Stimulated activated CD8-positive, alpha-beta memory T cell treated with anti-CD3 and anti-CD28 coated beads, Interleukin-7, amount 100 ng/mL, for 1 hour (primary cell): ENCODE measurements at places on chromosomes 11 and 22.

- no peak for DNase-seq
Measured at GRCh38 chr11:115287266-115287665, 216.9 kb downstream of the CADM1 start.

DNA sequence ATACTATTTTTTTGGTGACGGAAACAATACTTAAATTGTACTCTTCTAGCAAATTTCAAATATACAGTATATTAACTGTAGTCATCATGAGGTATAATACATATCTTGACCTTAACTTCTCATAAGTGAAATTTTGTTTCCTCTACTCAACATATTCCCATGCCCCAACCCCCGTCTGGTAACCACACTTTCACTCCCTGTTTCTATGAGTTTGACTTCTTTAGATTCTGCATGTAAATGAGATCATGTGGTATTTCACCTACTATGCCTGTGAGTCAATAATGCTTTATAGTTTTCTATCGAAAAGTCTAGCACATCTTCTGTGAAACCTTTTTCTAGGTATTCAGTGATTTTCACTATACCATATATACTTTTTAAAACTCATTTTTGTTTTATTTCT is 663.2 kb downstream of the CNTN5 start:
- no peak for DNase-seq

- DNase-seq: no peak
Measured at GRCh38 chr11:65431451-65432099, 9.0 kb downstream of the NEAT1 start.

DNA sequence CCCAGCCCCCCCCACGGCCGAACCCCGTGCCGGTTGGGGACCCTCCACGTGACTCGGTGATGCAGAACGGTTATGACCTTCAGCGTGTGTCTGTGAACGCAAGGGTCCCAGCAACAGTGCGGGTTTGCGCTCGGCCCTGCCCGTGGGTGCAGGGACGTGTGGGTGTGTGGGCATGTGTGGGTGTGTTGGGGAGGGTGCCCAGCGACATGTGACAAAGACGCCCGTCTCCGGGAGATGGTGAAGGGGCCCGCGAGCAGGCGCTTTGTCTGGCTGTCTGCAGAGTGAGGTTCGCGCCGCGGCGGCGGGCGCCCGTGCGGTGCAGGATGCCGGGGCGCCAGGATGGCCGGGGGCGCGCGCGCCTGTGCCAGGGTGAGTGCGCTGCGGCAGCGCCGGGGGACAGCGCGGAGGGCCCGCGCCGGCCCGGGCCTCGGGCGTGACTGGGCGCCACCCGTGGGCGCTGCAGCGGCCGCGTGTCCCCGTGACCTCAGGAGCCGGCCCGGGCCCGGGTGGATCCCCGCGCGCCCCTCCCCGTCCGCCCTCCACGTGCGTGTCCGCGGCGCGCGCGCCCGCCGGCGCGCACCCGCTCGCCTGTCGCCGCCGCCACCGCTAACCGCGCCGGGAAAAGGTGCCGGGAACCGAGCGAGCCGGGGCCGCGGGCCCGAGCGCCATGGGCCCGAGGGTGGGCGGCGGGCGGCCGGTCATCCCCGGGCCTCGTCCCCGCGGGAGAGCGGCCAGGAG is at the start of gene LRFN4:
TSS of gene LRFN4 (plus strand) at position 569 of the 738 bp plus-strand sequence. CDS start 681 bp downstream, outside the sequence.
- DNase-seq: peak; percentile 8

DNA sequence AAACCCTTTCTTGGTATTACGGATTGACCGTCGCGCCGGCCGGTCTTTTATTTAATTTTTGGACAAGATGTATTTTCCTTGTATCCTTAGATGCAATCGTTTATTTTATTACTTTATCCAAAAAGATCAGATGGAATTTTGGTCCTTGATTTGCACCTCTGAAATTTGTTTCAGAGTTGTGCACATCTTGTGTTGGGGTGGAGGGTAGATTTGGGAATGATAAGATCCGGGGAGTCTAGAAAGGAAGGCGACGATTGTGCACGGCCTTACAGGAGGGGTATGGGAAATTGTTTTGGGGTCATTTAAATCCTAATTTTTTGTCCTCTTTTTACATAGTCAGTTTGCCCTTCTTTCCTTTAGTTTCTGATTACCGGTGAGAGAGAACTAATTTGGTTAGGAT is 1.4 kb downstream of the KDM2A start:
- no peak for DNase-seq

- DNase-seq: no peak
Measured at GRCh38 chr11:121703201-121703600, 250.4 kb upstream of the SORL1-AS1 start.

DNA sequence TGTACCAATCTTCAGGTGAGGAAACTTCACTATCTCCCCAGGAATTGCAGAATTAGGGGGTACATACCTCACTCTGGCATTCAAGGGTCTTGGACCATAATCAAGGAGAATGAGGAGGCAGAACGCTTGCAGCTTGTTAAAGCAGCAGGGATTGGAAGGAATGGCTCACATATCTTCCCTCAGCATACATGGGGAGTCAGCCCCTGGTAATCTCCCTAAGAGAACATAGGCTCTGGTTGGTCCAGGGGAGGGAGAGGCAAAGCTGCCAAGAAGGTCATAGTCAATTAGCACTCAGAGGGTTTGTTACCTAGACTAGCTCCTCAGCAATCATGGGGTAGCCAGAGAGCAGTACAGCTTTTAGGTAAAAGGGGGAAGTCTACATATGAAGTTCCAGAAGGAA is 256.8 kb downstream of the INSC start:
- DNase-seq: no peak

GRCh38 chr11:128532016-128532571 is 55.3 kb downstream of the ETS1 start:
- no peak for DNase-seq

DNA sequence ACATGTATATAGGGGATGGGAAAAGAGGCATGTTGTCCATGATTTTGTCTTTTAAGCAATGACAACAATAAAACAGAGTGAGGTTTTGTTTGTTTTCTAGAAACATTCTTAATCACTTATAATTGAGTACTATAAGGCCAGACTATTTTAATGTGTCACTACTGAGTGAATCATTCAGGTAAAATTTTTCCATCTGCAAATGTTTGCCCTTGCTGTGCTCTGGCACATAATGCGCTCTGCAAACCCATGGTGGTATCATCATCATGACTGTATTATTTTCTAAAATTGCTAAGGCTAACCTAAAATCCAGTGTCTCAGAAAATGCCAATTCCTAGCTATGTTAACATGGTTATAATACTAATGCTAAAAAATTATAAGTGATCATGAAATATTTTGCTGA is 261.2 kb downstream of the CADM1 start:
- DNase-seq: no peak

DNA sequence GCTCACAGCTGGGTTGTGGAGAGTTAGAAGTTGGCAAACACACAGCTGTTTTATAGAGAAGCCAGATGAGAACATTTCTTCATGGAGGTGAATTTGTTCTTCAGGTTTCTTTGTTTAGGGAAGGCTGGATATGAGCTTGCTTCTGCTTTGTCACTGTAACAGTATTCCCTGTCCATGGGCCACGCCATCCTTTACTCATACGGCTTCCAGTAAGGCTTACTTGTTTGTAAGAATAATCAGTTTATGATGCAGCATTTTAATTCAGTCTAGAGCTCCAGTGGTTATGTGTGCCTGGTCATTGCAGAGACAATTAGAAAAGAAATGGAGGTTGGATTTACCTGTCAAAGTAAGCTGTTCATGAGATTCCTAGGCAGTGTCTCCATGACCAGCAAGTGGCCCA is 131.8 kb downstream of the TRIM44 start:
- no peak for DNase-seq

DNA sequence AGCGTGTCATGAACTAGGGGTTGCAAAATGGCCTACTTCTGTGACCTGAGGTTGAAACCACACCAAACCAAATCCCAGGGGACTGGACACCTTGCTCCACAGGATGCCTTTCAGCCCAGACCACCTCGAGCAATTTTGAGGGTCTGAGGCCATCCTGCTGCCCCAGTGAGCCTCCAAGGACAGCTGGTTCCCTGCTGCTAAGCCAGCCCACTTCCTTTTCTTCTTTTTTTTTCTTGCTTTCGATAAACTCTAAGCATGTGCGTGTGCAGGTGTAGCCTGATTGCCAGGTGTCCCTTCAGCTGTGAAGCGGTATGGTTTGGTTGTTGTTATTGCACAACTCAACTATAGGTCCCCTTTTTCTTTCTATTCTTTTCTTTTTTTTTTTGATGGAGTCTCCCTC is 2.7 kb downstream of the CRYBB1 start:
- DNase-seq: no peak

DNA sequence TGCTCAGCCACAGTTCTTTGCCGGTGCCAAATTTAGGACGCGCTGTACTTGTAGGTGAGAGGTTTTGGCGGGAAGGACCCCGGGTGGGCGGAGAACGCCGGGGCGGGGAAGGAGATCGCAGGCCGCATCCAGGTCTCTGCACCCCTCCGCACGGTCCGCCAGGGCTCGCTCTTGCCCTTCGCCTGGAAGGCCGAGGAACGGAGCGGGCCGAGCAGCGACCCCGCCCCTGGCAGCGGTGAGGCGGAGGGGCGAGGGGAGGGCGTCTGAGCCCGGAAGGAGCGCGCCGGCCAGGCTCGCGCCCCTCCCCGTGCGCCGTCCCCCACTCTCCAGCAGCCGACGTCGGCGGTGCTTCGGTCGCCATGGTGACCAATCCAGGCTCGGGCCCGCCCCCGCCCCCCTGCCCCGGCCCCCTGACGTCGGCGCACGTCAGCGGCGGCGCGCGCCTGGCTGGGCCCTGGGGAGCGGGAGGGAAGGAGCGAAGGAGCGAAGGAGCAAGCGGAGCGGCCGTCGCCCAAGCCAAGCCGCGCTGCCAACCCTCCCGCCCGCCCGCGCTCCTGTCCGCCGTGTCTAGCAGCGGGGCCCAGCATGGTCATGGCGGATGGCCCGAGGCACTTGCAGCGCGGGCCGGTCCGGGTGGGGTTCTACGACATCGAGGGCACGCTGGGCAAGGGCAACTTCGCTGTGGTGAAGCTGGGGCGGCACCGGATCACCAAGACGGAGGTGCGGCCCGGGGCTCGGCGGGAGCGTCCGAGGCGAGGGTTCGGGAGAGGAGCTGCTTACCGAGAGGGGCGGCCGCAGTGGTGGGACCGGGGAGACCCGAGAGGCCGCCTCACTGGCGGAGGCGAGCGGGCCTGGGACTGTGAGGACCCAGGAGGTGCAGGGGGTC is at the start of gene SIK2:
TSS of gene SIK2 (plus strand) at position 471 of the 886 bp plus-strand sequence. CDS start at position 586, 115 bp downstream.
- peak; percentile 71 for DNase-seq

- DNase-seq: no peak
Measured at GRCh38 chr11:130604606-130605005, 156.2 kb downstream of the ADAMTS15 start.

DNA sequence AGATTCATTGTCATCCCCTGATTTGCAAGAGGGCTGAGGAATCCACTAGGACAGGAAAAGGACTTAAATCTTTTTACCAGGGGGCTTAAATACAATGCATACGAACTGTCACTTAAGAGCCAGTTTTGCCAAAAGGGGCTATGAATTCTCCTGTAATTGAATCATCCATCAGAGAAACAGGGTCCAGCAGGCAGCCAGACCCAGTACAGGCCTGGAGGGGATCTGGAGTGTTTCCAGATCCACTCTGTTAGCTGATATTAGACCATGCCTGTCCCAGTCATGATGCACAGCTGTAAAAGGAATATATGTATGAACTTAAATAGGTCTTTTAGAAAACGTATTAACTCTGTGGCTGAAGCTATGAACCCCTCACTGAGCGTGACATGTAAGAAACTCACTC is 53.8 kb upstream of the PRSS23 start:
- DNase-seq: no peak

DNA sequence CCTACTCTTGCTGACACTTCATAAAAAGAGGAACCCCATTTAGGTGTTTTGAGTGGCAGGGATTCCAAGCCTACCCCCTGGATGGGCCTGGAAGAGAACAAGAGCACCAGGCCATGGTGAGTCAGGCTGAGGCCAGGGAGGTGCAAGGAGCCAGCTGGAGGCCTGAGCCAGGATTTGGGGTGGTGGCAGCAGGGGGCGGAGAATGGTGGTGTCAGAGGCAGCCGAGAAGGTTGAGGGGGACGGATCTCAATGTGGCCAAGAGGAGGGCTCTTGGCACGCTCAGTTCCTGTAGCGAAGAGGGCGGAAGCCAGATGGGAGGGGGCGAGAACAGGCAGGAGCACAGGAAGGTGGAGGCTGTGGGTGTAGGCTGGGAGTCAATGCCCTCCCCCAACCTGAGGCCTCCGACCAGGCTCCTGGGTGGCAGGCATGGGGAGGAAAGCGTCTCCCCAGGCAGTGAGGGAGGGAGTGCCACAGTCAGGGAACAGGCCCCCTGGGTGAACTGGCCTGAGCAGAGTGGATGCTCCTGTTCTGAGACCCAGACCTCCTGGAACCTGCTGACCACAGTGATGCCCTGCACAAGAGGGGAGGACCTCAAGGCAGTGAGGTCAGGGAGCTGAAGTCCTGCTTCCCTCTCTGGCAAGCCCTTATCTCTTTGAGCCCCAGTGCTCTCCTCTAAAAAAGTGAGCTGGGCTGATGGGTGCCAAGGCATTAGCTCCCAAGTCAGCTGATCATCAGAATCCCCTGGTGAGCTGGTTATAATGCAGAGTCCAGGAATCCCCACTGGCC is 13.9 kb downstream of the RTN4RL2 start:
- no peak for DNase-seq

DNA sequence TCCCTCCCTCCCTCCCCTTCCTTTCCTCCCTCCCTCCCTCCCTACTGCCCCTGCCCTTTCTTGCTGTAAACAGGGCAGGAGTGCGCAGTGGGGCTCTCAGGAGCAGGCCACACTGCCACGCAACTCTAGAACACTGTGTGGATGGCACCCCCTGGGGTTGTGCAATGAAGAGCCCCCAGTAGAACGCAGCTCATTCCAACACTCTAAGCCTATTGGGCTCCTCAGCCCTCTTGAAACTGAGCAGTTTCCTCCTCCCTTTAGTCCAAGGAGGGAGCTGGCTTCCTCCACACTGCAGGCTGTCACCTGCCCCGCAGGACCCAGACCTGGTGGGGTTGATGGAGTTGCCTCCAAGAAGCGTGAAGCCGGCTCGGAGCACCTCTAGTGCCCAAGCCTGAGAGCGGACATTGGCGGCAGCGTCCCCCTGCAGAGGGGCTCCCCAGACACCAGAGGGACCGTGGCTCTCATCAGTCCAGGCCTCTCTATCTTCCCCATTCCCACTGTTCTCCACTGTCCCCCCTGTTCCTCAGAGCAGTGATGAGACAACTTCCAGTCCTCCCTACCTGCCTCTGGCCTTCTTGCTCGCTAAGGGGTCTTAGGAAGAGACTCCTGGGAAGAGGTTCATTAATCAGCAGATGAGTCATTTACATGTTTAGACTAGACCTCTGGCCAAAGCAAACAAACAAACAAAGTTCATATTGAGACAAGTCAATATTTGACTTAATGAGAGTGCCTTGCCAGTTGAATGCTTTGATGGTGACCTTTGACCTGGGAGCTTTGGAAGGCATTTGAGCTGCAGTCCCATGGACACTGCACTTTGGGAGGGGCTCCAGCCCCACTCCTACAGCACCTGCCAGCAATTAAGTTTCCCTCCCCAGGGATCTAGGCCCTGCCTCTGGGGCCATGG is 64.0 kb downstream of the RPUSD4 start:
- DNase-seq: no peak
